ENCODE measurements at places on chromosomes 13 and 19.
A peak's percentile ranks its signal among the peaks of the same experiment; 100 is the strongest.

GRCh38 chr13:89267734-89268133 is 1596.6 kb downstream of the SLITRK5 start:
- DNase-seq = no peak

GRCh38 chr19:10983026-10983425 is 22.2 kb downstream of the SMARCA4 start:
- DNase-seq = no peak

DNA sequence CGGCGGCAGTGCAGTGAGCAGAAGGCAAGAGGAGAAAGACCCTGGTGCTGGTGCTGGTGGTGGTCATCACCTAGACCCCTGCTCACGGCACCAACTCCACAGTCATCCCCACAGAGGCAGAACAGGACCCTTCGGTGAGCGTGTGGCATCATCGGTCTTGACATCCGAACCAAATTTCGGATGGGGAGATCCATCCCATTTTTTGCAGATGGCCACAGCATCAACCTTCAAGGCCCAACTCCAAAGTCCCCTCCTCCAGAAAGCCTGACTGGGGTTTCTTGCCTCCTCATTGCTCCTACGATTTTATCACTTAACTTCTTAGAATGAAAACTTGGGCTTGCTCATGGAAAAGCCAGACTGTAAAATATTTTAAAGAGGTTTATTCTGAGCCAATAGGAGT is 8.7 kb upstream of the KLK12 start:
- DNase-seq = no peak

GRCh38 chr13:23899555-23899954 is 2.3 kb upstream of the C1QTNF9B start:
- peak; percentile 18 for DNase-seq

DNA sequence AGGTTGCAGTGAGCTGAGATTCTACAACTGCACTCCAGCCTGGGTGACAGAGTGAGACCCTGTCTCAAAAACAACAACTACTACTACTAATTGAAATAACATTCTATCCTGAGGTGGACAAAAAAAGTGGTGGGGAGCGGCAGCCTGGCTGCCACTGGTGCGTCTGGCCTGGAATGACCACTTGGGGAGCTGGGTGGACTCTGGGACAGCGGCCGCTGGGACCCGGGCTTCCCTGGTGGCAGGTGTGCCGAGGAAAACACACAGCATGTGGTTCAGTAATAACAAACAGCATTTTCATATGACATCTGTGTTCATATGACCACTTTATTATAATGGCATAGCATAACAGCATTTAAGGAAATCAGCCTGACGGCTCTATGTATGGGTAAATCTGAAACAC is 33.9 kb downstream of the TFDP1 start:
- no peak for DNase-seq

DNA sequence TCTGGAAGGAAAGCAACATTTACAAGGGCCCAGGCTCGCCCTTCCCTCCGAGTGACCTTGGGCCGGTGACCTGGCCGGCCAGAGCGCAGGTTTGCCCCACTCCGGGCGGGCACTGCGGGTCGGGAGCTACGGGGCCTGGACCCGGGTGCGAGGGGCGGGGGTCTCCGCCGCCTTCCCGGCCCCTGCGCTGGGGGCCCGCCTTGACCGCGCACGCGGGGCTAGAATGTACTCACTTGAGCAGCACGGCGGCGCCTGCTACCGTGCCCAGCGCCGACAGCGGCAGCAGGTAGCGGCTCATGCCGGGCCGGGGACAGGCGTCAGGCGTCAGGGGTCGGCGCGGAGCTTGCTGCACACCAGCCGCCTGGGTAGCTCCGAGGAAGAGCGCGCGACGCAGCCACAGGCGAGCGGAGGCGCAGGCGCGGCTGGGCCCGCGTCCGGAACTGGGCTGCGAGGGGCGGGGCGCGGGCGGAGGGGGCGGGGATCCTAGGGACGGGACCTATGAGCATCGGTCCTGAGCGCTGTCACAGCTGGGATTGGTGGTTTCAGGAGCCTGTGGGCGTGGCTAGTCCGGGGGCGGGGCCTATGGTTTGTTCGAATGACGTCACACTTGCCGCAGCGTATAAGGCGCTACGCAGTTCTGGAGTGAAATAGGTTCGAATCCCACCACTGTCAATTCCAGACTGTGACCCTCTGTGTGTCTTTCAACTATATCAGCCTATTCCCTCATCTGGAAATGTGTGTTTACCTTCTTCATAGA is at the start of gene RDH13:
RDH13 (minus strand) TSS at position 414 of the 757 bp plus-strand sequence; CDS start at position 298, 116 bp downstream.
- DNase-seq = peak; percentile 96

- no peak for DNase-seq
These were observed 1.8 kb downstream of the PCDH17 start for GRCh38 chr13:57633141-57633949.

DNA sequence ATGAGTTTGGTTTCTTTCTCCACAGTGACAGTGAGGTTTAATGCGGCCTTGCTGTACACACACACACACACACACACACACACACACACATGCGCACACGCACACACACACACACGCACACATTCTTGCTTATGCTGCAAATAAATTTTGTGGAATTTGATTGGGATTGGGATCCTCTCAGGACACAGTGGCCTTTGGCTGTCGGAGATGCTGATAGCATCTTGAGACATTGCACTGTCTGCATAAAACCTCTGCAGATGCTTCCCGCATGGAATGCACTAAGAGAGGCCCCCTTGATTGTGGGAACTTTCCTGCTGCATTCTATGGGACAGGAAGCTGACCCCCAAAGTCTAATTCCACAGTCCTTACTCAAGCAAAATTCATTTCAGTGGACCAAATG is 145.6 kb downstream of the FLT1 start:
- no peak for DNase-seq

GRCh38 chr19:51501594-51502263 is at the start of gene SIGLEC12:
Gene SIGLEC12, minus strand, starts transcription at chr19:51501800. Its CDS starts 67 bp downstream, at chr19:51501733.
- no peak for DNase-seq

DNA sequence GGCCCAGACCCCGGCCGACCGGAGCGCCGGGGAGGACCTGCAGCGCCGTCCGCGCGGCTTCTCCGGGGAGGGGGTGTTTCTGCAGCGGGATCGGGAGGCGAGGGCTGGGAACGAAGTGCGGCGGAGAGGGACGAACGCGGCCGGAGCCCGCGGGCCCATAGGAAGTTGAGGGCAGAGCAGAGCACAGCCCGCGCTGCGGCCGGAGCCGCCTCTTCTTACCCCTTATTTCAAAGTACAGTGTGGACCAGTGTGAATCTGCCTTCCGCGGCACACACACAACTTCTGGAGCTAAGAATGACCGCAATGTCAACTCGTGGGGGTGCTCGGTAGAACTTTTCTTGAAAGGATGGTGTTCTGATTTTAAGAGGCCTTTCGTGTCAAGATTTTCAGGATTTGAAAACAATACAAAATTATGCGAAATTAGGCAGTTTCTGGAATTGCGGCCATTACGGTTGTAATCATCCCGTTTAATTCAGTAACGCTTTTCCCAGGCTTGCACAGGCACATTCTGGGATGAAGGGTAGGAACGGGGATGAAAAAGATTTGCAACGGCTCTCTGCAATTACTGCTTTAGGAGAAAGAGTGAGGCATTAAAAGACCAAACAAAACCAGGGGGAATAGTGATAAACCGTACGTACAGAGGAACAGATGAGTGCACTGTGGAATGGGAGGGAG is 821 bp downstream of the TDRD3 start:
- DNase-seq = no peak

DNA sequence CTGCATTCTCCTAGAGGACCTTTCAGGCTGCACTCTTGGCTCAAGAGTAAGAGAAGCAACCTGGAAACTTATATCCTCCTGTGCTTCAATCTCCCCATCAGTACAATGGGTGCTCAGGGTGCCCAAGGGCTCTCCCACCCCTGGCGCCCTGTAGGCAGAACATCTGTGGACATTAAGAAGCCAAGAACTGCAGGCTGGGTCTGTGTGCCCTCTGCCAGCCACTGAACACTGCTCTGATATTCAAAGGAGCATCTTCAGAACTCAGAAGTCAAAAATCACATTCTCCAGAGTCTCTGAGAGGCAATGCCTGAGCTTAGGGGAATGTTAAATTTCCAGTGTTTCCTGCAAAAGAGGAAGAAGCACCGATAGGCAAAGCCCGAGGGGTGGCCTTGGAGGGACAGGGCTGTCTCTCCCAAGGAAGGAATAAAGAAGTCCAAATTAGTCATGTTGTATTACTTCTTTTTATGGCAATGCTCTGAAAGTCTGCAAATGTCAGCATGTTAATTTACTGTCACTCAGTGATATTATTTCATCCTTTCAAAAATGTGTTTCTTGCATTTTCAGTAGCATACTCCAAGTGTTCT is 88.1 kb downstream of the TSHZ3 start:
- DNase-seq = no peak

- DNase-seq = no peak
These were observed 2.9 kb downstream of the PROSER3 start for GRCh38 chr19:35760711-35761349.

DNA sequence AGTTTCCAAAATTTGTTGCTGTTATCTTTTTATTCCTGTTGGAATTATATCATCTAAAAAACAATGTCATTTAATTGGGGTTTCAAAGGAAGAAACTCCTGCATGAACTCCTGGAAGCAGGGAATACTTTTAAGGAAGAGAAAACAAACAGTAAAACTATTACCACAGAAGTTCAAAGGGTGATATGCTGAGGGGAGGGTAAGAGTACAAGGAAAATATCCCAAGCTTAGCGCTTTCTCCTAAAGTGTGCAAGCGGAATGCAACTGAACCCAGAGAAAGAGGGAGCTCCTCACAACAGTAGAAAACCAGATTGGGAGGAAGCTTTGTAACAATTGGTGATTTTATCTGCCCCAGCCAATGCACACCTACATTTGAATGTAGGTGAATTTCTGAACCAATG is 175.1 kb downstream of the NUFIP1 start:
- no peak for DNase-seq

- peak; percentile 2 for DNase-seq
These were observed 20.6 kb upstream of the USP29 start for GRCh38 chr19:57099199-57099661.

- no peak for DNase-seq
These were observed 5.6 kb upstream of the TMEM147 start for GRCh38 chr19:35539850-35540249.

GRCh38 chr19:47778049-47778953 is at the start of gene SELENOW:
Gene SELENOW, plus strand, starts transcription at chr19:47778703. Its CDS starts 83 bp downstream, at chr19:47778786.
- DNase-seq = peak; percentile 63

- no peak for DNase-seq
These were observed 28.2 kb downstream of the CILP2 start for GRCh38 chr19:19566306-19566705.
